ENCODE measurements at places on chromosomes 7 and 10.

- DNase-seq = no peak
Observed at GRCh38 chr10:111481866-111482265, 405.0 kb downstream of the ADRA2A start.

DNA sequence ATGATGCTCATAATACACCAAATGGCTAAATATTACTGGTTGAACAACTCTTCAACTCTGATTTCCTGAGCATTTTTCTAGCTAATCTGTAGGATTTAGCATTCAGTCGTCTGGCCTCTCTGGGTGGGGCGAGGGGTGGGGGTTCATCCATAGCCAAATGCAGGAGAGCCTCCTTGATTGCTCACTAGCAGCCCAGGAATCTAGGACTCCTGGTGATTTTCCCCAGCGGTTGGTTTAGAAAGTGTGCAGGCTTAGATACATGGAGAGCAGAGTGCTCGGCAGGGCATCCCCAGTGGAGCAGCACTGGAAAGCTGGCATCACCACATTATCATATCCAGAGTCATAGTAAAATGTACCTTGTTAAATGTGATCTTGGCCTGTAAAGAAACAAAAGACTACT lies 136.1 kb downstream of the DYNC1I1 start:
- DNase-seq = no peak

DNA sequence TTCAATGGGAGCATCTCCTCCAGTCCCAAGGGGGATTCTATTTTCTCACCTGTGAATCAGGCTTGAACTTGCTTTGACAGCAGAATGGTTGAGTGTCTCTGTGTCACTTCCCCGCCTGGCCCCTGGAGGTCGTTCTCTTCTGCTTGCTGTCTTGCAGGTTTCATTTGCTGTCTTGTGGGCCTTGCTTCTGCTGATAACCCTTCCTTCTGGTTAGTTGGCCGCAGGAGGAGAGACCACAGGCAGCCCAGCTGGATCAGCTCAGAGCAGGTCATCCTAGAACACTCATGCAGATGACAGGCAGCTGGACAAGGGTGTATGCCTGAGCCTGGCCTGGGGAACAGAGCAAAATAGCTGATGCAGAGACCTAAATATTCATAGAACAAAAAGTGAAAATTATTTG lies 344.2 kb upstream of the ADARB2 start:
- DNase-seq = no peak

- DNase-seq = no peak
Observed at GRCh38 chr7:49564379-49564714, 209.1 kb upstream of the VWC2 start.

DNA sequence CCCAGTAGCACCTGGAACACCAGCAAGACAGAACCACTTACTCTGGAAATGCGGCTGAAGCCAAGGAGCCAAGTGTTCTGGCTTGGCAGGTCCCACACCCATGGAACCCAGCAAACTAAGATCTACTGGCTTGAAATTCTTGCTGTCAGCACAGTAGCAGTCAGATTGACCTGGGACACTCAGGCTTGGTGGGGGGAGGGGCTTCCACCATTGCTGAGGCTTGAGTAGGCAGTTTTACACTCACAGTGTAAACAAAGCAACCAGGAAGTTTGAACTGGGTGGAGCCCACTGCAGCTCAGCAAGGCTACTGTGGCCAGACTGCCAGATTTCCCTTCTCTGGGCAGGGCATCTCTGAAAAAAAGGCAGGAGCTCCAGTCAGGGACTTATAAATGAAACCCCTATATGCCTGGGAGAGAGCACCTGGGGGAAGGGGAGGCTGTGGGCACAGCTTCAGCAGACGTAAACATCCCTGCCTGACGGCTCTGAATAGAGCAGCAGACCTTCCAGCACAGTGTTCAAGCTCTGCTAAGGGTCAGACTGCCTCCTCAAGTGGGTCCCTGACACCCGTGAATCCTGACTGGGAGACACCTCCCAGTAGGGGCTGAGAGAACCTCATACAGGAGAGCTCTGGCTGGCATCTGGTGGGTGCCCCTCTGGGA lies 121.2 kb downstream of the MTERF1 start:
- DNase-seq = no peak

GRCh38 chr7:128235471-128235870 lies 5.6 kb upstream of the LEP start:
- DNase-seq = no peak

DNA sequence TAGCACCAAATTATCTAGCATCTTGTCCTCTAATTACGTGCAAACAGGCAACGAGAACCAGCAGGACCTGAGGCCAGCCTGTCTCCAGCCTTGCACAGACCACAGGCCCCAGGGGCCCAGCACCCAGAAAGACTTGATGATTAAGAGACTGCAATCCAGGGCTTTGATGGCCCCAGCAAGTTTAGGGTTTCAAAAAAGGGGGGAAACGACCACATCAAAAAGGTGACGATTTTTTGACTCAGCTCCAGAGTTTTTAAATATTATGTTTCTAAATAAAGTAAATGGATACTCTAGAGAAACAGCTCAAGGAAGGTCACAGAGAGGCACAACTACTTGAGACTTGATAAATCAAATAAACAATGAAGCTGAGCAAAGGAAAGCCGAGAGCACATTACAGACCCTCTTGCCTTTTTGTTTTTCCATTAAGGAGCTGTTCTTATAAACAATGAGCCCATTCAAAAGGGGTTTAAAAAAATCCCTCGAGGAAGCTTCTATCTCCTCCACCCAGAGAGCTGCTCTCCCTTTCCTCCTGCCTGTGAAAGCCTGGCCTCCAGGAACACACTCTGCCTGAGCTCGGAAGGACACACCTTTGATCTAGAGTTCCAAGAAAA lies 44.1 kb downstream of the GLI3 start:
- no peak for DNase-seq

GRCh38 chr7:55140941-55141278 lies 122.1 kb downstream of the EGFR start:
- no peak for DNase-seq

DNA sequence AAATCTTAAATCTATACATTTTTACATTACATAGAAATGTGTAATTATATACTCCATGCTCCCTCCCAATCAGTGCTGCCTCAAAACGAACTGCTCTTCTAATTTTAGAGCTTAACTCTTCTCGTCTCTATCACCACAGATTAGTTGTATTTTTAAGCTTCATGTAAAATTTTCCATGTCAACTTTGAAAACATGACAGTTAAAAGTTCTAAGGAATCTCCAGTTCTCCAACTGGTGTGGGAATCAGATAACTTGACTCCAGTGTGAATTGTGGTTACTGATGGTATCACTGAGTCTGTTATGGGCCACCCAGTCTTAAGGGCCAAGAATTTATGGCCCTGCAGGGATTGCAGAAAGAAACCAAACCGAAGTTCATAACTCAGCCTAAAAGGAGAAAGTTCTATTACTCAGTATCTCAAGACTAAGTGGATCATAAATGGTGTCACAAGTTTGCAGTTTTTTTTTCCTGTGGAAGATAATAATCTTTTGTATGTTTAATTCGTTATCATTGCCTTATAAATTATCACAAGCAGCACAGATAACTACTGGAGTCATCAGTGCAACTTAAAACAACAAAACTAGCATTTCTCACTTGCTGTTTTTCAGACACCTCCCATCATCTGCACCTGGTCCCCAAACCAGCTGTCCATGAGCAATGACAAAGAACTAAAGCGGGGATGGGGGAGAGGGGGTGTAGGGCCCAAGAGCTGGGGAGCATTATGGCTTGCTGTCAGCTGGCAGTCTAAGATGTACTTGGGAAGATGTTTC lies 31.5 kb upstream of the KMT2E start:
- no peak for DNase-seq

DNA sequence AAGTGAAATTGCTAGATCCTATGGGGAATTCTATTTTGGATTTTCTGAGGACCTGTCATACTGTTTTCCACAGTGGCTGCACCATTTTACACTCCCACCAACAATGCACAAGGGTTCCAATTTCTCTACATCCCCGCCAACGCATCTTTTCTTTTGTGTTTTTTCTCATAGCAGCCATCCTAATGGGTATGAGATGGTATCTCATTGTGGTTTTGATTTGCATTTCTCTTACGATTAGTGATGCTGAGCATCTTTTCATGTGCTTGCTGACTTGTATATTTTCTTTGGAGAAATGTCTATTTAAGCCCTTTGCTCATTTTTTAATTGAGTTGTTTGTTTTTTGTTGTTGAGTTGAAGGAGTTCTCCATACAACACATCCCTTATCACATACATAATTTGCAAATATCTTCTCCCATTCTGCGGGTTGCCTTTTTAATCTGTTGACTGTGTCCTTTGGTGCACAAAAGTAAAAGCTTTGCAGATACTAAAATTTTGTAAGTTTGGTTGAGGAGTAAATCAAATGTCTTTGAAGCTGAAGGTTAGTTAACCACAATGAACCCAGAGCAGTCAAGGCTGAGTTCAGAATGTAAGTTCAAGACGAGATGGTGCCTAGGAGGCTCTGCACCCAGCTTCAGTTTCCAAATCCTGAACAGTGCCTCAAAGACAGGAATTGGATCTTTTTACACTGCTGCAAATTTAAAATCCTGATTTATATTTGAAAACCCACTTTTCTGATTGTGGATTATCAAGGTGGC lies 195.4 kb downstream of the COBL start:
- no peak for DNase-seq

- DNase-seq = peak; percentile 45
Observed at GRCh38 chr10:77391605-77392235, 245.9 kb downstream of the KCNMA1 start.

DNA sequence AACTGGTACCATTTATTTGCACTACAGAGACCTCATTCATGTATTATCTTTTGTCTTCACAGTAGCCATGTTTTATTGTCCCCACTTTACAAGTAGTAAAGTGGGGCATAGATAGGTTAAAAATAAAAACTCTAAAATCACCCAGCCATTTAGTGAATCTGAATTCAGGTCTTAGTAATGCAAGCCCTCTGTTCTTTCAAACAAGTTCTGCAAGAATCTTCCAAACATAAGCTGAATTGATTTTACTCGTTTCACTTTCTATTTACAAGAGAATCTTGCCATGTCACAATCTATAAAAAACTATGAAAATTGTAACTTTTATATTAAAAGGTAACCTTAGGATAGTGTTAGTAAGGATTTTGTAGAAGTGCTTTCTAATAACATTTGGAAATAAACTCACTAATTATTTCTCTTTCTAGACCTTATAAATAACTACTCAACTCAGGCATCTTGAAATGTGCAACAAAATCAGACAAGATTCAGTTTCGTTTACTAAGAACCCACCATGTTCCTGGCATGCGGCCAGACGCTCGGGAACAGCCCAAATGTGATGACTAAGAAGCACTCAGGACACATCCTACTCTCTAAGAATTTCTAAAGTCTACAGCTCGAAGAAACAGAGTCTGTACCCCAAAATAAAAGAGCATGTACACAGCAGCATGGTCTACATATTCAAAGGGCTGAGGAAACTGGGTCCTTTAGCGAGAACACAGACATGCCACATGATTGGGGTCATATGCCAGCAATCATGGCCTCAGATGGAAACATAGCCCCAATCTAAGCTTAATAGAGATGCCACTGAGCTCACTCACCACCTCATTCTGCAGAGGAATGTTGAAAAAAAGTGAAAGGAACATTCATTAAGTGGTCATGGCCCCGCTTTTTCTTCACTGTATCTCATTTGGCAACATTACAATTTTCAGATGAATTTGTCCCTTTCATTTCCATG lies 167.6 kb downstream of the AMPH start:
- peak; percentile 93 for DNase-seq

- no peak for DNase-seq
Observed at GRCh38 chr10:13776861-13777311, 190.1 kb downstream of the PRPF18 start.

- DNase-seq = no peak
Observed at GRCh38 chr7:75756991-75757676, 14.9 kb downstream of the CCL26 start.

All from activated CD4-positive, alpha-beta T cell treated with anti-CD3 and anti-CD28 coated beads for 48 hours (primary cell).